Hippocampal formation (tissue), 2 donors: ENCODE measurements at places on chromosomes 3 and 15.

GRCh38 chr3:24714436-24714835 is 219.8 kb upstream of the THRB start:
- DNase-seq = no peak

DNA sequence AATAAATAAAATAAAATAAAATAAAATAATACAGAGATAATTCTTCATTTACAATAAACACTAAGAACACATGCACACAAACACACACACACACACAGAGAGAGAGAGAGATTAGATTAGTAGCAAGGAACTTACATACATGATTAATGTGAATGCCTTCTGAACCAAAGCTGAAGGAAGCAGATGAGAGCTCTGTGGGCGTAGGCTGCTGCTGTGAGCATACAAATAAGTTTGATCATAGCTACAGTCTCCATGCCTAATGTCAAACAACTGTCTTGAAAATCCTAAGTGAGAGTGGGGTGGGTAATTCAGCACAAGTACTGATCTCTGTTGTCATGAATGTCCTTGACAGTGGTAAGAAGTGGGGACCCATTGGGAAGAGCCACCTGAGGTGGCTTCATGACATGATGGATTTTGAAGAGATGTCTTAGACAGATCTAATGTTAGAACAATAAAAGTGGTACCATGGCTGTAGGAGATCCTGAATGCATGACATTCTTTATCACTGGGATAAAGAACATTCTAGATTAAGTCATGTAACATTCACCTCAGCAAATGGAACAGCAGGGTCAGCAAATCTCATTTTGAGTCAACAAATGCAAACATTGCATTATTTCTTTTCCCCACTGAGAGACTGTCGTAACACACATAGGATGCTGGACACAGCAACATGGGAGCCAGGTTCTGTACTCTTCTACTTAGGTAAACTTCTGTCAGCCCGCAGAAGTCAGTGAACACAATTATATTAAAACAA is 46.2 kb downstream of the CHL1 start:
- DNase-seq = no peak

DNA sequence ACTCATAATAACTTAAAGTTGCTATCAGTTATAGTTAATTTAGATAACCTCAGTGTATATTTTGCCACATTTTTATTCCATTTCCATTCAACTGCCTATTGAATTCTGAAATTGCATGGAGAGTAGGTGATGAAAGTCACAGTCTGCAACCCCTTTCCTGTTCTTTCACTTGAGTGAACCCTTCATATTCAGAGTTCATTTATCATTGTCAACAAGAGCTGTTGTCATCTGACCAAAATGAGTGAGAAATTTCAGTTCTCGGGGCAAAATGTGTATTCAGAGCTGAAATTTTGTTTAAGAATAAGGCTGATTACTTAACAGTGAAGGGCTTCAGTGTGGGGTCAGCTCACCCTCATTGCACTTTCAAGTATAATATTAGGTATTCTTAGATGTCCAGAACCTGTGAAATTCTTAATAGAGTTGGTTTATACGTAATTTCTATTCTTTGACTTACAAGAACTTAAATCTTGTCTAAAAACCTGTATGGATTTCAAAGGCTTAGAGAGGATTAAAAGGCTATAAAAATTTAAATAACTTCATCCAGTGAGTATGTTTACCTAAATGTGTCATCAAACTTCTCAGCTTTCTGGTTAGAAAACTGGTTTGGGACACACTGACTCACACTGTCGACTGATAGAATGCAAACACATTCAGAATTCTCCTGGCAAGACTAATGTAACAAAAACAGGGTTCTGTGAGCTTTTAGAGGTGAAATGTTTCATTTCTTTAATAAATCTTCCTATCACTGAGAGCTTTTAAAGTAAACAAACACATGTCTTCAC is 92.2 kb downstream of the CMSS1 start:
- DNase-seq = no peak

GRCh38 chr3:133773732-133774131 is 27.5 kb downstream of the TF start:
- DNase-seq = no peak

GRCh38 chr3:88112289-88112688 is 37.5 kb upstream of the C3orf38 start:
- no peak for DNase-seq

DNA sequence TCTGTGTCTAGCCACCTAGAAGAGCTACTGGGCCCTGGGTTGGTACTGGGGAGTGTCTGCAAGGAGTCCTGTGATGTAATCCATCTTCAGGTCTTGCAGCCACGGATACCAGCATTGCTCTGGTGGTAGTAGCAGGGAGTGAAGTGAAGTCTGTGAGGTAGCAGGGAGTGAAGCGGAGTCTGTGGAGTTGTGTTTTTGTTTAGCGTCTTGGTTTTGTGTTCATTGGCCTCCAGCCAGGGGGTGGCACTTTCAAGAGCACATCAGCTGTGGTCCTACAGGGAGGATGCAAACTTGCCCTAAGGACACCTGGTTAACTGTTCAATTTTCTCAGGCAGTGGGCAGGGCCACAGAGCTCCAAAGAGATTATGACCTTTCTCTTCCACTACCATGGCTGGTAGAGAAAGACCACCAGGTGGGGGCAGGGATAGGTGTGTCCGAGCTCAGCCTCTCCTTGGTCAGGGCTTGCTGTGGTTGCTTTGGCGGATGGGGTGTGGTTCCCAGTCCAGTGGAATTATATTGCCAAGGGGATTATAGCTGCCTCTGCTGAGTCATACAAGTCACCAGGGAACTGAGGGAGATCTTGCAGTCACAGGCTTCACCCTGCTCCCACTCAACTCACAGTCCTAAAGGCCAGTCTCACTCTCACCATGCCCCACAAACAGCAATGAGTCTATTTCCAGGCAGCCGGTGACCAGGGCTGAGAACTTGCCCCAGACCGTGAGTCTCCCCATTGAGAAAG is 424.7 kb downstream of the ZBBX start:
- DNase-seq = no peak

- peak; percentile 10 for DNase-seq
Observed at GRCh38 chr3:17307482-17307881, 422.7 kb downstream of the PLCL2 start.

- no peak for DNase-seq
Observed at GRCh38 chr15:56956538-56956937, 38.1 kb downstream of the TCF12 start.

DNA sequence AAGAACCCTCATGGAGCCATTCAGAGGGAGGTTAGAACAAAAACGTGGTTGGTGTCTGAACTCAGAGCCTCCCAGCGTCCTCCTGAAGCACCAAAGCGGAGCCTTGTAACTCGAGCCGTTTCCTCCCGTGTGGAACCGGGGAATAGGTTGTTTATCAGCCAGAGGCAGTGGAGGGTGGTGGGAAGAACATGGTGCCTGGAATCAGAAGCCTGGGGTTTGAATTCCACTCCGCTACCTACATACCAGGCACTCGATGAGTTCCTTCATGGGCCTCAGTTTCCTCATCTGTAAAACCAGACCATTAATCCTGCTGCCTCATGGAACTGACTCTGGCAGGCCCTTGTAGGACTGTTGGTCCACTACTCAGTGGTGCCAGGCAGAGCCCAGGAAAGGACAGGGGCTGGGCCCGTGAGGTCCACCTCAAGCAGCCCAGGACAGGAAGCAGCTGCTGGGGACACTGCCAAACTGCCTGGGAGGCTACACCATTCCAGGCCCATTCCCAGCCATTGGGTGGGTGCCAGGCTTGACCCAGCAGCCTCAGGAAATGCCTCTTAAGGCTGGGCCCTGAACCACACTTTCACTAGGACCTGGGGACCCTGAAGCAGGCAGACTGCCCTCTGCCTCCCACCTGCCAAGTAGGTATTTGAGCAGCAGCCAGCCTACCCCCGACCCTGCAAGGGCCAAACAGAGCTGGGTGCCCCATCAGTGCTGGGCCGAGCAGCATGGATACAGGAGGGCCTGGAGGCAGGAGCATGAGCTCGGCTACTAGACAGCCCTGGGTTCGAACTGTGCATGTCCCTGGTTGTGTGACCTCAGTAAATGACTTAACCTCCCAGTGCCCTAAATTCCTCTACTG is 33.4 kb downstream of the PRKCD start:
- DNase-seq = no peak

GRCh38 chr3:128498127-128498626 is 5.2 kb upstream of the GATA2 start:
- no peak for DNase-seq

DNA sequence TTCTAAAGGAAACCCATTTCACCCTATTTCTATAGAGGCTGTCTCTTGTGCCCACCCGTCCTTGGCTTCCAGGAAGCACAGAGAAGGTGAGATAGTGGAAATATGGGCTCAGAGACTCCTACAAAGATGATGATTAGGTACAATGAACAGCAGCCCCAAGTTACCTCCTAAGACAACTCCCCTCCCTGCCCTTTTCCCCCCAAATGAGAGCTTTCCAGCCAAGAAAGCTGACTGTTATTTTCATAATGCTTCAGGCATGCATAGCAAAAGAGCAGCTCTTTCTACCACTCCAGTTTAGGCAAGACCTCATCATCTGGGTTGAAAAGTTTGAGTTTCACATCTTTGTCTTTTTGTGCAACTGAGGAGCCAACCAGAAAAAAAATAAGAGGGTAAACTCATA is 248.8 kb upstream of the ADAMTS9 start:
- DNase-seq = no peak

GRCh38 chr3:139394116-139394515 is 4.7 kb upstream of the COPB2 start:
- no peak for DNase-seq

GRCh38 chr3:154791611-154792010 is 288.5 kb upstream of the MME start:
- DNase-seq = no peak

DNA sequence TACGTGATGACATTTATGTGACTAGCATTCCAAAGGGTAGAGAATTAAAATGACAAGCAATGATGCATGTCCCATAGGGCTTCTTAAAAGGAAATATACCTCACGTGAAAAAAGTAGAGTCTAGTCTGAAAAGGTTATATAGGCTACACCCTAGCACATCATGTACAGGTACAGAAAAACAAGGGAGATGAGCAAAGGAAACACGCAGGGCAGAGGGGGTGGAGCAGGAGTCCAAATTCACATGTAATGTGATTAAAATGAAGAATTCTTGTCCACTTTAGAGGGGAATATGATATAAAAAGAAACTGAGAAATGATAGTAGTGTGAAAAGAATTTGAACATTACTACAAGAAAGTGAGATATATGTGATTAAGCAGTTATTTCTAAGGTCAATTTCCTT is 59.4 kb downstream of the HACD2 start:
- DNase-seq = no peak

DNA sequence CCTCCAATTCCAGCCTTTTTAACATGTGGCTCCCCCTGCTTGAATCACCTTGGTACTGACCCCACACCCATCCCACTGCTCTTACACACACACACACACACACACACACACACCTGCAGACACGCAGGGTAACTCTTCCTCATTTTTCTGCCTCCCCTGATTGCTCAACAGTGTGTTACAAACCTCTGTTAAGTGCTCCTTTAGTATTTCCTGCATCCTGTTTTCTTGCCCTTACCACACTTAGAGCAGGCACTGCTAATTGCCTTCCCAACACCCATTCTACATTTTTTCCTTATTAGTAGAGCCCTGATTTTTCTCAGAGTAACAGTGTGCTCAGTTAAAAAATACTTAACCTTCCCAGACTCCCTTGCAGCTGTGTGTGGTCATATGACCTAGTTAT is 184.0 kb downstream of the EBLN2 start:
- no peak for DNase-seq

DNA sequence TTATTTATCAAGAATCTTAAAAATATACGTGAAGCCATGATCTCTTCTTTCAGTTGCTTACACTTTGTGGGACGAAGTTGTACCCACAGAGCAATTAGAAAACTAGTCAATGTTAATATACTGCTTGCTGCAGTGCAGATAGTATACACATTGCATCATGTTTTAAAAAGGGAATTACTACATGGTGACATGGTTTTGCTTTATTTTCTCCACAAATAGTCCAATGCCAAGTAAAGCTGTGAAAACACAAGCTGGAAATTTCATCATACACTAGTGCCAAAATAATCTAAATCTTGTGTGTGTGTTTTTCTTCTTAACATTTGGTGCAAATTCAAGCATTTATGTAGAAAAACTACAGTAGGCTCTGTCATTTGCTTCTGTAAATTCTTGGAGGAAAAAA is 233.0 kb downstream of the EPHA3 start:
- no peak for DNase-seq

DNA sequence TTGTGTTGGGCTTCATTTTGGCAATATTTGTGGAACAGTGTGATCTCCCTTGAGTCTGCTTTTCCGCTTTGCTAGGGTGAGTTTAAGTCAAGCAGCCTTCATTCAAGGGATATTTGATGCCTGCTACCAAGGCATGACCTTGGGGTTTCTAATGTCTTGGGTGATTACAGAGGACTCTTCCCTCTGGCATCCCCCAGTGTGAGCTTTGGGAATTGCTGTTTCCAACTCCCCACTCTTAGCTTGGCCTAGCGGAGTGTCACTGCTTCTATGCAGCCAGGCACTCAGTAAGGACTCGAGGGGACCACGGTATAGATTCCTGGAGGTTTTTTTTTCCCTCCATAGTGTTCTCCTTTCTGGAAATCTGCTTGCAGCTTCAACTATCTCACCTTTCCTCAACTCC is 21.1 kb downstream of the GCNT3 start:
- DNase-seq = no peak

DNA sequence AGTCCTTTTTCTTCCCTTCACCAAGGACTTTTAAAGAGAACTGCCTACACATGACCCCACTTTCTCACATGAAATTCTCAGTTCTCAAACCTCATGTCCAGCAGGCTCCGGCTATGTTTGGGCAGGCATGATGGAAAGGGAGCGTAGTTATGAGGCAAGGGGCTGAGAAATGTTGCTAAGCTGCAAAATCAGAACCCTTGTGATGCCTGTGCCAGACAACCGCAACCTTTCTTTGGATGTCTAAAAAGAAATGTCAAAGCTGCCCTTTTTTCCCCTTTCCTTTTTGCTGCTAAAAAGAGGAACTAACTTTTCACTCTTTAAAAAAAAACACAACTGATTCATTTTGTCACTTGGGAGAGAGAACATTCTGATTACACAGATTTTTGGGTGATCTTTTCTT is 19.2 kb downstream of the GNB4 start:
- peak; percentile 49 for DNase-seq

DNA sequence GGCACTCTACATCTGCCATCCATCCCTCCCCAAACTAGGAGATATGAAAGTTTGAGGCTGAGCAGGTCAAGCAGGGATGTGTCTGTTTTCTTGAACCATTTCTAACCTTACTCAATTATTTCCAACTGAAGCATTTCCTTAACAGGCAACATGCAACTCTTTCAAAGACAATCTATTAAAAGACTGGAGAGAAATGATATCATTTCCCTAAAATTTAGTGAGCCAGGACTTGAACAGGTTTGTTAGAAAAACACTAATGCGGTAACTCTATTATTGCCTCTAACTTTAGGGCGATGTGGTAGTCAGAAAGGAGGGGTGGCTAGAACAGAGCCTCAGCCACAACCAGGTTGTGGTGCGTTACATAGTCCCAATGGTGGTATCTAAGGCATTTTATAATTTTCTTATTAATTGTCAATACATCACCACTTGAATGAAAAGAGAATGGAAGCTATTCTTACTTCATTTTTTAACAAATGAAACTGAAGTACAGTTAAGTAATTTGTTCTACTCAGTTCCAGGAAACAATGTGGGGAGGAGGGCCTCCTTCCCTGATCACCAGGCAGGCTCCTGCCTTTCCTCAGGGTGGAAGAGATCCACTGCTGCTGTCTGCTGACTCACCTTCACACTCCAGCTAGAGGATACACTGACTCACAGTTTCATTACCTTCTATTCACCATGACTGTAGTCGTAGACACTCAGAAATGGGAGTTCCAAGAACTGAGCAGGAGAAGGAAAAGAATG is 22.8 kb downstream of the MYO1E start:
- DNase-seq = no peak

GRCh38 chr3:21484057-21484827 is 266.8 kb downstream of the ZNF385D start:
- peak; percentile 5 for DNase-seq
